ENCODE measurements at places on chromosomes 5 and 9.

- no peak for DNase-seq
Measured at GRCh38 chr5:2194949-2195348, 312.2 kb upstream of the IRX4 start.

DNA sequence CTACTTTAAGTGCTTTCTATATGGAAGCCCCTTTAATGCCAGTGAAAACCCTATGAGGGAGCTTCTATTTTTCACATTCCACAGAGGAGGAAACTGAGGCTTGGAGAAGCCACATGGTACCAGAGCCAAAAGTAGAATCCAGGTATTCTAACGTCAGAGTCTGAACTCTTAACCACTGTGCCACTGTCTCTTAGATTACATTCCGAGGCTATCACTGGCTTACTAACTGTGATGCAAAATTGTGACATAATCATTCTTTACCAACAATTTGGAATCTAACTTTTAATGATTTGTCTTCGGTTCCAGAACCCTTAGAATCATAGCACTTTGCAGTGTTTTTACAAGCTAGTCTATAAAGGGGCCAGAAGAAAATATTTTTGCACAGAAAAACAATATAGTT lies 59.2 kb downstream of the SLC1A3 start:
- no peak for DNase-seq

- peak; percentile 61 for DNase-seq
Measured at GRCh38 chr5:79857714-79858409, 133.2 kb downstream of the MTX3 start.

DNA sequence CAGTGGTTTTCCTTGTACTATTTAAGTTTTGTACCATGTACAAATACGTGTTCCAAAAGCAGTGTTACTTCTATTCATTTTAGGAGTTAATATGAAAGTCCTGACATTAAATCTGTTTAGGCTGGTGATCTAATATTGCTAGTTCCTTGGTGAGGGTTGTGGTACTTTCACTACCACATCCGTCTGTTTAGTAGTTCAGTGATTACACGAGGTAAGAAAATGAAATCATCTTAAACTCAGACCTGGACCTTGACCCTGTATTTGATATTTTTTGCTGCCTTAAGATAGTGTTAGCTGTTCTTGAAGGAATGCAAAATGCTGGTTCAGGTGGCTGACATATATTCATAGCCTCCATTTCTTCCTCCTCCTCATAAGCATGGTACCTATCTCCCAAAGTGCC lies 50.3 kb downstream of the MTAP start:
- no peak for DNase-seq

- no peak for DNase-seq
Measured at GRCh38 chr5:60806591-60807243, 37.4 kb downstream of the ELOVL7 start.

DNA sequence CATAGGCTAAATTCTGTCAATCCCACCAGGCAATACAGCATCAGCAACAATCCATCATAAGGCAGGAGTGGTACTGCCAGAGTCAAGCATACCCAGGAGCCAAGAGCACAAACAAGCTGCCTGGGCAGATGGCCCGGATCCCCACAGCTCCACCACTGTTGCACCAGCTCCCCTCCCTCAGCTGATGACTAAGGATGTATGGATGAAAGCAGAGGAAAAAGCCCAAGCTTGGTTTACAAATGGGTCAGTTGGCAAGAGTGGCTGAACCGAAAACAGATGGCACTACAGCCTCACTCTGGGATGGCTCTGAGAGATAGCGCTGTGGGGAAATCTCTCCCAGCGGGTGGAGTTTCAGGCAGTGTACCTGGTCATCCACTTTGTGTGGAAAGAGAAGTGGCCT lies 29.4 kb downstream of the DROSHA start:
- no peak for DNase-seq

- no peak for DNase-seq
Measured at GRCh38 chr5:82019342-82020138, 47.7 kb downstream of the ATG10 start.

GRCh38 chr9:71524996-71525580 lies 243.2 kb downstream of the CEMIP2 start:
- no peak for DNase-seq

DNA sequence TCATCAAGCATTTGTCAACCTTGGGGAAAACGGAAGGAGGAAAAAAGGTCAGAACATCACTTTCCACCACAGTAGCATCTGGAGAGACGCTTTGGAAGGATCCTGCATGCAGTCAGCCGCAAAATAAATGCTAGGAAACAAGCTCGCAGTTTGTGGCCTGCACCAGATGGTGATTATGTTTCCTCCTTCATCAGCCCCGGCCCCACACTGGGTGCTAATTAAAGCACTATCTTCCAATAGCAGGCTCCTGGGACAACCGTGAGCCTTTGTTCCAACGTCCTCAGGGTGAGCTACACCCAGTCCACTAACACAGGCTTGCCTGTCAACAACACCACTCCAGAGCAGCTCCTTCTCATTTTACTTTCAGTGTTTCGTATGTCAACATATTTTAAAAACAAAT lies 64.0 kb downstream of the RNF130 start:
- no peak for DNase-seq

GRCh38 chr9:2663461-2664173 lies 42.0 kb downstream of the VLDLR start:
- DNase-seq = no peak

GRCh38 chr5:134184155-134185135 lies 7.7 kb upstream of the SKP1 start:
- DNase-seq = peak; percentile 59

- no peak for DNase-seq
Measured at GRCh38 chr5:74948031-74948546, 81.9 kb upstream of the FAM169A start.
